Stimulated activated CD4-positive, alpha-beta T cell treated with anti-CD3 and anti-CD28 coated beads, TNF-alpha, amount 100 ng/mL, for 48 hours (primary cell): ENCODE measurements at places on chromosomes 11 and 22.
A peak's percentile ranks its signal among the peaks of the same experiment; 100 is the strongest.

GRCh38 chr11:9796266-9796665, 132.4 kb downstream of the SWAP70 start:
- DNase-seq: no peak

DNA sequence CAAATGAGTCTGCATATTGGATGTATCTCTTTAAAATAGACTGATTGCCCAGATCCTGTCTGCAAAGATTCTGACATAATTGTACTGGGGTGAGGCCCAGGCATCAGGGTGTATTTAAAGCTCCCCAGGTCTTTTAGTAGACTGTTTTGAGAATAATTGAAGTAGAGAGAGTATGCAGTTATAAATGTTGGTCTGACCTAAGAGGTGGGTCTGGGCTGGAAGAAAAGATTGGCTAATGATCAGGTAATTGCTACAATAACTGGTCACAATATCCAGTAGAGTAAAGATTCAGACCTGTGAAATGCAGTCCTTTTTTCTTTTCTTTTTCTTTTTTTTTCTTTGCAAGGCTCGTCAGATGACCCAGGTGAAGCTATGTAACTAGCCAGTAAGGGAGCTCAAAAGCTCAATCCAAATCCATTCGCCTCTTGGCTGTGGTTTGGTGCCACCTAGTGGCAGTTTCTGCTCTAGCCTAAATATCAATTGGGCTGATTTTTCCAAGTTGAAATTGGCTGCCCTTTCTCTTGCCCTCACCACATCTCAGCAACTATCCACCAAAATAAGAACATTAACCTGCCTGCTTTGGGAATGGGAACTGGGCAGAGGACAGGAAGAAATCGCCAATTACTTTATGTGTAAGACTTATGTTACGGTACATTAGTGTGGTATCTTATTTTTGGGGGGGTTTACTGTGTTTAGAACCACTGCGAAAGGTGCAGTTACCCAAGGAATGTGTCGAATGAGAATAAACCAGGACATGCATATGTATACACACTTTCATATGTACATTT, 45.9 kb downstream of the ZNF143 start:
- DNase-seq: peak; percentile 62

GRCh38 chr11:20131788-20132666, 28.2 kb downstream of the DBX1 start:
- DNase-seq: peak; percentile 12

DNA sequence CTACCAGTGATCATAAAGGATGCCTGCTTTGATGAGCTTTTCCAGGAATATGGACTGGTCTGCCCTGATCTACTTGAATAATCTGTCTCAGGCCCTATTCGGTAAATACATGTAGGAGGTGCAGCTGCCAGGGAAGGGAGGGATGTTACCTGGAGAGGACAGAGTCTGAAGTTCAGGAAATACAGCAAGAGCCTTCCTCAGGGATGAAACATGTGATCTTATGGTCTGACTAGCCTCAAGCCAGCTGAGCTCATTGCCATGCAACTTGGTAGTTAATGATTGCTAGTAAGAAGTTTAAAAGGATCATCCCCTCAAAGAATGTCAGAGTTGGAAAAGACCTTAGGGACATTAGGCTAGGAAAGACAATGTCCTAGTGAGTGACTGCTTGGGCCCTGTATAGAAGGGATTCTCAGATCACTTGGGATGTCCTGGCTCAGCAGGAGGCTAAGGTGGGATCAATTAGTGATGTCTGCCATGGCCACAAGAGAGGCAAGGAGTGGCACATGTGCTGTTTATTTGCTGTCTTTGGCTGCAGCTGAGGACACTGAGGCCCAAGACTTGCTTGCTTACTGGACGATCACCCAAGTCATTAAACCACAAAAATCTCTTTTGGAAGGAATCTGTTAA, 18.5 kb downstream of the PTPRJ start:
- no peak for DNase-seq
